ENCODE measurements at places on chromosomes 6 and 20.
A peak's percentile ranks its signal among the peaks of the same experiment; 100 is the strongest.

DNA sequence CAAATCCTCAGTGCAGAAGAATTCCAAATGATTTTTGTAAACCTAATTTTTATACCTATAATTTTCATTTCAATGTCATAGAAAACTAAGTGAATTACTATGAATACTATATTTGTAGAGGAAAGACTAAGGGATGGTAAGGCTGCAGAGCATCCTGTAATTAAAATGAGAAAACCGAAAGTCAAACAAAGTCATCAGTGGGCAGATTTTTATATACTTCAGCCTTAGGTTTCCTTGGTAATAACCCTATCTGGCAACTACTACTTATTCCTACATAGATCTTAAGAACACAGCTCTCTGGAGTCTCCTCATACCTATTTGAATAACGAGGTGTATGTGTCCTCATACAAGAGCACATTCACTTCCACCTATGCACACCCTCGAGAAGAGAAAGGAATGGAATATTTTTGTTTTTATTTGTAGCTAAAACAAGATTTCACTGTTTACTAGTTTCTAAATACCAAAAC, 117.9 kb upstream of the SGK1 start:
- no peak for DNase-seq

GRCh38 chr6:35382015-35382414, 39.7 kb downstream of the PPARD start:
- DNase-seq: no peak

DNA sequence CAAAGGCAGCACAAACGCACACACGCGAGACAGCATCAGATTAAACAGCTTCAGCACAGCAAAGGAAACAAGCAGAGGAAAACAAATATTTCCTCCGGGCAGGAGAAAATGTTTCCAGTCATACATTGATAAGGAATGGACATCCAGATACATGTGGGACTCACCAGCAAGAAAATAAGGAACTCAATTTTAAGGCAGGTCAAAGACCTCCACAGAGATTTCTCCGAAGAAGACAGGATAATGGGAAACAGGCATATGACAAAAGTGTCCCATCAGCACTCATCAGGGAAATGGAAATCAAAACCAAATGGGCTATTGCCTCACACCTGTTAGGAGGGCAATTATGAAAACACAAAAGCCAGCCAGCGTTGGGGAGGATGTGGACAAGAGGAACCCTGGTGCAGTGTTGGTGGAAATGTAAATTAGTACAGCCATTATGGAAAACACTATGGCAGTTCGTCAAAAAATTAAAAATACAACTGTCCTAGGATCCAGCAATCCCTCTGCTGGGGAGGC, 9.7 kb upstream of the SLCO4A1 start:
- DNase-seq: peak; percentile 64

- DNase-seq: no peak
Observed at GRCh38 chr6:4971851-4972250, 32.0 kb downstream of the RPP40 start.

DNA sequence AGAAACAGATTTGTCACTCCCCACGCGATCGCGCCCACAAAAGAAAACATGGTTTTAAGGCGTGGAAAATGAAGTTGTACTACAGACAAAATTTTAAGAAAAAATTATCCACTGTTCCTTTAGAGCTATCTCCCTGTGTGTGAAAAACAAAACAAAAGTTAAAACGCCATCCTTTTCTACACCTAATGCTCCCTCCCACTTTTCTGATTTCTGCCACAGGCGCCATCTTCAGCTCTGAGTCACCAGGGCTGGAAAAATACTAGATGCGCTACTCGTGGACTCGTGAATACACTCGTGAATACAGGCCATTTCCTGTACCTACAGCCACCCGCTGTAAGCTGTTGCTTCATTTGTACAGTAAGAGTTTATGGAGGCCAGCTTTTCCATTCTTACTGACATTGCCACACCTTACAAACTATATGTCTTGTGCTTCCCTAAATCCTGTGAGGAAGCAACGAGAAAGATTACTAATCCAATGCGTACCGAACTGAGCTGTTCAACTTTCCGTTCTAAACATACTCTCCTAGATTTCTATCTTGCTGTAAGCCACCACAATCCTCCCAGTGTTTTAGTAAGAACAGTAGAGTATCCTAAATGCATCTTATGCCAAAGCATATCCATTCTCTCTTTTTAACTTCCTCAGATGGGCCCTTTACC, 773 bp upstream of the AHI1 start:
- DNase-seq: peak; percentile 37

DNA sequence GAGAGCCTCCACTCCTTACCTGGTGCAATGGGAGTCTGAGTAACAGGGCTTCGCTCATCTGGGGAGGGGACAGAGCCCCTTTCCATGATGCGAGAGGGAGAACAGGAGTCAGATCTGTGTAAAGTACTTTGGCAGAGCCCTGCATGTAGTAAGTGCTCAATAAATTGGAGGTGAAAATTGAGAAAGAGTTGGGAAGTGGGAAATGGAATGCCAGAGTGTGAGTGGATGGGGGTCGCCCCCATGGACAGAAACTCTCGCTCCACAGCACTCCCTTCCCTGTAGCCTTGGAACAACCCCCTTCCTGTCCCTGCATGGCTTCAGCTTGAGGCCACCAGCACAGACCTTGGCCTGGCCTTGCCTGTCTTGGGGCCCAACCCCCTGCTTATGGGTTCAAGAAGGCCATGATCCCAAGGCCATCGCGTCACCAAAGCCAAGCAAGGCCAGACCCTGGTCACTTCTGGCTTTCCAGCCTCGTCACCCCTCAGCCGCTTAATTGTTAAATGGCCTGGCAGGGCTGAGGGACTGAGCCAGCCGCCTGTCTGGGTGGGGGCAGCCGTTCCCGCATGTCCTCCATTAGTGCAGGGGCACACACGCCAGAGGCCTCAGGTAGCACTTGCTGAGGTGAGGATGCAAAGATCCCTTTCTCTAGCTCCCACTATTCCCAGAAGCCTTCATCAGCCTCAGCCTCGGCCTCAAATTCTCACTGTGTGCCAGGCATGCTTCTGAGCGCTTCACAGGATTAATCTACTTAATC, 93.7 kb upstream of the PTPN1 start:
- DNase-seq: no peak

- DNase-seq: no peak
Observed at GRCh38 chr20:57735831-57736737, 26.3 kb upstream of the PMEPA1 start.

GRCh38 chr6:16360365-16360764, 122.0 kb downstream of the GMPR start:
- no peak for DNase-seq

- DNase-seq: no peak
Observed at GRCh38 chr6:160523223-160523622, 140.9 kb downstream of the LPA start.

- no peak for DNase-seq
Observed at GRCh38 chr6:11288065-11288464, 55.6 kb upstream of the NEDD9 start.

- DNase-seq: no peak
Observed at GRCh38 chr6:145295746-145296145, 439.6 kb downstream of the EPM2A start.

DNA sequence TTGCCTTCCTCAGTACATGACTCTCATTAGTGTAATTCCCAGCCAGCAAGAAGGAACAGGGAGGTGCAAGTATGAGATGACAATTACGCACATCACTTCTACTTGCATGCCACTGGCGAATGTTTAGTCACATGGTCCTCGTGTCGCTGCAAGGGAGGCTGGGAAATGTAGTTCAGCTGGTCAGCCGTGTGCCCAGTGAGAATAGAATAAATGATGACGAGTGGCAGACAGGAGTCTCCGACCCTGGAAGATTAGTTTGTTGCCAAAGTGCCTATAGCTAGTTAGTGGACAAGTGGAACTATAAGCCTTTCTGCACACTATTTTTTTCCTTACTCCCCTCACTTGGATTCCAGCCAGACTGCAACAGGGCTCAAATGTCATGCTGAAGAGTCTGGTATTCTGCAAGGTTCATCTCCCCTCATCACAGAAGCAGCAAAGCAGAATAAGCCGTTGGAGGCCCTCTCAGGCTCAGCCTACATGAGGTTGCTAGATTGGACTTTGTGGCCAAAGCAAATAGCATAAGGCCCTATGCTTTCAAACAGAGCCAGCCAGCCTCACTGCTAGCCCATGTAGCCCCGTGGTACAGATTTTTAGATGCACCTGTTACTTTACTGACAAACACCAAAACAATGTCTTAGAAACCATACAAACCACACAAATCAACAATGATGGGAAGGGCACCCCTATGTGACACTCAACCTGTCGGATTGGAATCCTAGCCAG, 9.7 kb downstream of the LINC00237 start:
- no peak for DNase-seq

GRCh38 chr6:2891768-2892170, 11.3 kb downstream of the SERPINB9 start:
- no peak for DNase-seq

- no peak for DNase-seq
Observed at GRCh38 chr20:6697228-6697972, 70.1 kb upstream of the BMP2 start.

- DNase-seq: no peak
Observed at GRCh38 chr6:21856456-21856825, 262.9 kb downstream of the SOX4 start.

DNA sequence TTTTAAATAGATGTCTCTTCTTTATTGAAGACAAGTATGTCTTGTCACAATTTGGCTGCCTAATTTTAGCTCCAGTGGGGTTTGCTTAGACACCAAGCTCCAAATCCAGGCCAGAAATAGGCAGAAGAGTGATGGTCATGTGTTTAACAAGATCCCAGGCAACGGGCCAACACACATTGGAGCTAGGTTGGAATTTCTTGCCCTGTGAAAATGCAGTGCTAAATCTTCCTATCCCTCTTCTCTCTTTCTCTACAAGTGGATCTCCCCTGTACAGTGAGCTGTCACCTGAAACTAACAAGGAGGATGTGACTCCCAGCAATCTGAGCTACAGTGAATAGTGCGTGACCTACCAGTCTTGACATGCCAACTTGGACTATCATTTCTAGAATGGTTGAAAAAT, 65.3 kb upstream of the VGLL2 start:
- DNase-seq: no peak

GRCh38 chr6:131549811-131550210, 23.2 kb upstream of the ARG1 start:
- DNase-seq: no peak

DNA sequence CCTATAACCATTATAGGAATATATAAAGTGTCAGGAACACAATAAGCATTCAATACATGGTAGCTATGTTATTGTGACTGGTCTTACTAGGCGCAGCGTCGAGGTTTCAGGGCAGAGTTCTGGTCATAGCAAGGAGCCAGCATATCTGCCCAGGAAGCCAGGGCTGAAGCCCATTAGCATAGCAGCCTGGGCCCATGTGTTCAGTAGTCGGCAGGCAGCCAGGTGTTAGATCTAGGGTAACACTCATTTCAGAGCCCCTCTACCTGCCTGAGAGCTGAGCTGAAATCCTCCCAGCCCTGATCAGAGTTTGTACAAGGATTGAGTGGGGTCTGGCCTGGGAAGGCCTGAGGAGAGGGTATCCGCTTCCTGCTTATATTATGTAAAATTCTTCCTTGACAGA, 32.1 kb downstream of the C20orf173 start:
- no peak for DNase-seq

DNA sequence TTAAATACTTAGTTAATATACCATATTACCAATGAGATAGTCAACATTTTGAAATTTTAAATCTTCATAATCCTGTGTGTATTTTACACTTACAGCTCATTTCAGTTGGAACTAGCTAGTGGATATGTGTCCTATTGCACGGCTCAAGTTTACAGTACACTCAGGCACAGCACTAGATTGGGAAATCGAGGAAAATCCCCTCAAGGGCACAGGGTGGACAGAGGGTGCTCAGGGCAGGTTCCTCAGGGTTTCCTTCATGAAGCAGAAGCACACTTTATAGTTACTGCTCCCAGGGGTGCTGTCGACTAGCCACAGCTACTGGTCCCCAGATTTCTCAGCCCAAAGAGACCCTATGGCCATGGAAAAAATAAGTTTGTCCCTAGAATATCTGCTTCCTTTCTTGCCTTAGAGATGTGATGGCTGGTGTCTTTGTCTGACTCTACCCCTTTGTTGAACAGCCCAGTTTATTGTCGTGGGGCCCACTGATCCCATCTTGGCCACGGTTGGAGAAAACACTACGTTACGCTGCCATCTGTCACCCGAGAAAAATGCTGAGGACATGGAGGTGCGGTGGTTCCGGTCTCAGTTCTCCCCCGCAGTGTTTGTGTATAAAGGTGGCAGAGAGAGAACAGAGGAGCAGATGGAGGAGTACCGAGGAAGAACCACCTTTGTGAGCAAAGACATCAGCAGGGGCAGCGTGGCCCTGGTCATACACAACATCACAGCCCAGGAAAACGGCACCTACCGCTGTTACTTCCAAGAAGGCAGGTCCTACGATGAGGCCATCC, 1.5 kb downstream of the BTN2A1 start:
- no peak for DNase-seq

- no peak for DNase-seq
Observed at GRCh38 chr6:87444362-87444761, 28.4 kb upstream of the SLC35A1 start.

DNA sequence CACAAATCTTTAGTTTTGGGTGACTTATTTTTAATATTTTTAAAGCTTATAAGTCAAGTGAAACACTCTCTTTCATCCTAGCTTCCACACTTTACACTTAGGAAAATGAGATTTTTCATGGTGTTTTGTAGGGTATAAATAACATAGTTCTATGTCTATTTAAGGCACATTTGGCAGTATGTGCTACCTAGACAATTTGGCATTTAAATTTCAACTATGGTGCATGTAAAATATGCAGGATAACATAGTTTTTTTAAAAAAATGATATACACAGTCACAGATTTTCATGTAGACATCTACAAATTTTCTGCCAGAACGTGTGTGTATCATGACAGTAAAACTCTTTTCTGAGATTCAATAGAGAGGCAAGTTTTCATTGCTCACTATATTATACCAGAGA, 115.1 kb upstream of the MAP3K7 start:
- DNase-seq: no peak

DNA sequence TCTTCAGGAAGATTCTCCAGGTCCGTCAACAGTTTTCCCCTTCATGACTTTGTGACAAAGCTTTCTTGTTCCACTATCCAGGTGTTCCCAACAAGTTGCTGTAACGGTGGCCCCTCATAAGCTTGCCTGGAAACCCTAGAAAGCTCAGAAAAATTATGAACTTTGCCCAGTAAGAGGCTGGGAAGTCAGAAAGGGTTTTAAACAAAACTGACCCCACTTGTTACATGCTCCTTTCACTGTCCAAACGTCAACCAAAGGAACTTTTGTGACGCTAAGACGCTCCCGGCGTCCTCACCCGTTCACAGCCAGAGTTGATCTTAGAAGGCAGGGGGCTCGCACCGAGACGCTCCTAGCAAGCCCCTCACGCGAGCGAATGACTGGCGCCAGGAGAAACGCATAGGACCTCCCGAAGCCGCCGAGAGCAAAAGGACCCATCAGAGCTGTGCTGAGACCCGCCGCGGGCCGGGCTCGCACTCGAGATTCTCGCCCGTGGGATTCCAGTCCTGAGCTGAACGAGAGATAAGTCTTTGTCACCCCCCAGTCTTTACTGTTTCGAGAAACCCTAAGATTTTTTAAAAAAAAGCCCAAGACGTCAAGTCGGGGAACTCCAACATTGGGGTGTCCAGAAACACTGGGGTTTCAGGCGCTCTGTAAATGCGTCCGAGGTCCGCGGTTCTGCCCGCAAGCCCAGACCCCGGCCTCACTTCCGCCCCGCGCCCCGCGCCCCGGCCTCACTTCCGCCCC, 544 bp upstream of the ACAT2 start:
- DNase-seq: no peak

GRCh38 chr6:53699462-53699861, 33.9 kb upstream of the KLHL31 start:
- no peak for DNase-seq
